Peyer's patch (tissue), 4 donors: ENCODE measurements at places on chromosomes 4 and X. TPM values are rescaled to one million over a fixed set of nuclear protein-coding genes. Genes with fewer than 3 reads are reported as not detected.

- no peaks in the 10 kb centered on the region for H3K27me3 ChIP-seq
- H3K27ac ChIP-seq: no peak overlapping the region
- no peaks in the 10 kb centered on the region for H3K36me3 ChIP-seq
- no peaks in the 10 kb centered on the region for H3K4me1 ChIP-seq
- H3K4me3 ChIP-seq: no peak overlapping the region
Measured at GRCh38 chr4:168852933-168853713, 156.9 kb downstream of the CBR4 start.

GRCh38 chrX:13857804-13858203, 40.9 kb upstream of the GPM6B start:
- no peaks in the 10 kb centered on the region for H3K4me1 ChIP-seq
- H3K27ac ChIP-seq: no peak overlapping the region
- no peaks in the 10 kb centered on the region for H3K27me3 ChIP-seq

GRCh38 chr4:137626942-137627738, 94.8 kb upstream of the PCDH18 start:
- H3K27me3 ChIP-seq: no peaks in the 10 kb centered on the region
- H3K4me1 ChIP-seq: no peaks in the 10 kb centered on the region
- H3K36me3 ChIP-seq: no peaks in the 10 kb centered on the region
- no peak overlapping the region for H3K4me3 ChIP-seq

GRCh38 chr4:26471890-26472289, 18.4 kb downstream of the CCKAR start:
- H3K4me3 ChIP-seq: no peak overlapping the region
- no peak for DNase-seq
- no peaks in the 10 kb centered on the region for H3K36me3 ChIP-seq
- no peak overlapping the region for H3K27ac ChIP-seq

The SOX3 gene
- total RNA-seq: not detected
